Smooth muscle cell of trachea (primary cell): ENCODE measurements at places on chromosomes 16 and 17. TPM values are rescaled to one million over a fixed set of nuclear protein-coding genes. Genes with fewer than 3 reads are reported as not detected.

The CLEC10A gene
- not detected in 2 replicates for total RNA-seq

The SLFN14 gene
- not detected in 2 replicates for total RNA-seq

The EPX gene
- not detected in 2 replicates for total RNA-seq

The STX1B gene
- 2.6 and 3.6 TPM in 2 replicates for total RNA-seq

The EVPL gene
- under 0.01 TPM in 1 of 2 replicates, not detected in the other for total RNA-seq

The CBFA2T3 gene
- total RNA-seq: 0.17 TPM in 1 of 2 replicates, not detected in the other

The NPTX1 gene
- total RNA-seq: 148 and 230 TPM in 2 replicates

The SLC16A13 gene
- 0.44 and 2.0 TPM in 2 replicates for total RNA-seq

The PDE6G gene
- total RNA-seq: 0.17 TPM in 1 of 2 replicates, not detected in the other

The ELAC2 gene
- total RNA-seq: 58.2 and 66.5 TPM in 2 replicates

The UMOD gene
- not detected in 2 replicates for total RNA-seq

The ASB16 gene
- total RNA-seq: 0.33 and 0.73 TPM in 2 replicates

The CMIP gene
- total RNA-seq: 5.5 and 10.8 TPM in 2 replicates

The GPR179 gene
- under 0.01 and 0.17 TPM in 2 replicates for total RNA-seq

The KRTAP1-5 gene
- total RNA-seq: 2.2 TPM in 1 of 2 replicates, not detected in the other

The BRIP1 gene
- total RNA-seq: 0.99 and 11.6 TPM in 2 replicates

The PRSS36 gene
- total RNA-seq: 0.17 and 0.29 TPM in 2 replicates
